DMS153 (cell line): ENCODE measurements at places on chromosomes 5 and 9.

DNA sequence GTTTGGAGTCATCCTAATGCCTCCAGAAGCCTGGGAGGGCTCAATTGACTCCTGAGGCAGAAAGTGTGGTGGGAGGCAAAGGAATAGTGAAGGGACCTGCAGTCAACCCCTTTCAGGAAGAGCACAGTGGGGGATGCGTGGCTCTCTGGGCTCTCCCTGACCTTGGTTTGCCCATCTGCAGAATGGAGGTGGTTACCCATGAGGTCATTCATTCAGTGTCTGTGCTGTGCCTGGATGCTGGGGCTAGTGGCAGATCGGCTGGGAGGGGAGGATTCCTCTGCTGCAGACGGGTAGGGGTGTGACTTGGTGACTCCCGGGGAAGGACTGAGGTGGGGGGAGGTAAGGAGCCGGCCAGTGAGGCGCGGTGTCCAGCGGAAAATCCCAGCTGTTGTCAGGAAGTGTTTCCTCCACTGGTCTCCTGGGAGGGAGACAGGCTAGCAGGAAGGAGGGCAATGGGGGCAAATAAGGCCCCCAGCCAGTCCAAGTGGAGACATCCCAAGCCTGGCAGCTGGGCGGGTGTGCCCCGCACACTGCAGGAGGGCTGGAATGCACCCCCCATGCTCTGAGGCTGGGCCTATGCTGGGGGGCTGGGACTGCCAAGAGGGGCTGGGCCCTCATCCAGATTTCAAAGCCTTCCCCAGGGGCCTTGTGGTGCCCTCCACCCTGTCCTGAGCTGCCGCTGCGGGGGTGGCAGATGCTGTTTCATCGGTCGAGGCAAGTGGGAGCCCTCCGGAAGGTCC is 10.9 kb downstream of the CXXC5 start:
- no peak for DNase-seq

- no peak for DNase-seq
Observed at GRCh38 chr5:11181940-11182339, 420.9 kb upstream of the DAP start.

GRCh38 chr5:18749763-18750162 is 1115.5 kb downstream of the TAF11L14 start:
- DNase-seq = no peak

- DNase-seq = no peak
Observed at GRCh38 chr5:147773587-147773986, 8.9 kb downstream of the JAKMIP2 start.

GRCh38 chr9:34526026-34526425 is 3.2 kb upstream of the ENHO start:
- DNase-seq = no peak

DNA sequence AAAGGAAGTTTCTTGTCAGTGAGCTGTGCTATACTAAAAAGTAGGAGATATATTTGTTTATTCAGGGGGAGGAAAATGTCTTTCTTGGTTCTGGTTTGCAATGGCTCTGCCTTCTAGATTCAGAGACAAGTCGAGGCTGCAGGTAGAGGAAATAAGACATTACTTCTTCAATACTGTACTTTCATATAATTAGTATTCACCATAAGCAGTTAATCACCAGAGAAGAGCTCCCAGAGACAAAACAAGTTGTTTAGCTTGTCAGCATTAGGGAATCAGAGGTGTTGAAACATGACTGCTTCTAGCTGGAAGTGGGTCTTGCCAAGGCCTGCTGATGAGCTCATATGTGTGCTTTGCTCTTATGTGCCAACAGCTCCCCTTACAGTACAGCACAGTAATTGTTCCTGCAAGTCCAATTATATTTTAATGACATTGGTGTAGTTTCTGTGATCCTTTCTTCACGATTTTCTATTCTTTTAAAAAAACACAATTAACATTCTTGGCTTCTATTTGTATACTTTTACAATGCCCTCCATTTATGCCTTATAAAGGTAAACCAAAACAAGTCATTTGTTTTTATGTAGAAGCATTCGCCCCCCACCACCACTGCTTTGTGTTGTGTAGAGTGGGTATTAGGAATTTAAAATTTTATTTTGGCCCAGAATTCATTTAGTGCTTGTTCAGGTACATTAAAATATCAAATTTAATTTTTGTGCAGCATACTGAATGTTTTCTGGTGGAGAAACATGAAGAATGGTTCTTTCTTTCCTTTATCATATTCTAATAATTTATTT is 112.2 kb downstream of the RPS23 start:
- peak; percentile 73 for DNase-seq

- no peak for DNase-seq
Observed at GRCh38 chr5:131379723-131380122, 115.9 kb downstream of the CDC42SE2 start.

DNA sequence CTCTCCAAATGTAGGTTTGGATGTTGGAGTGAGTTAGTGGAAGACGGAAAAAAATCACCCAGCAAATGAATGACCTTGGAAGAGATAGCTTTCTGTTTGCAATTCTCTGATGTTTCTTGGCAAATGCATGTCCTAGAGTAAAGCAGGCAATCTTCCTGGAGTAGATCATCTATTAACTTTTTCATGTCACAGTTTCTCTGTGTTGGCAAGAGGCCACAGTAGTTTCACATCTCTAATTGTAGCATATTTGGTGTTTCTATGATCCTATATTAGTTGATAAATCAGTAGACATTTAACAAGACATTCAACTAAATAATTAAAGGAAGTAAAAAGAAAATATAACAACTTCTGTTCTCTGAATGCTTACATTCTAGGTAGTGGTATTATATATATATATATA is 138.2 kb upstream of the MINAR2 start:
- no peak for DNase-seq

DNA sequence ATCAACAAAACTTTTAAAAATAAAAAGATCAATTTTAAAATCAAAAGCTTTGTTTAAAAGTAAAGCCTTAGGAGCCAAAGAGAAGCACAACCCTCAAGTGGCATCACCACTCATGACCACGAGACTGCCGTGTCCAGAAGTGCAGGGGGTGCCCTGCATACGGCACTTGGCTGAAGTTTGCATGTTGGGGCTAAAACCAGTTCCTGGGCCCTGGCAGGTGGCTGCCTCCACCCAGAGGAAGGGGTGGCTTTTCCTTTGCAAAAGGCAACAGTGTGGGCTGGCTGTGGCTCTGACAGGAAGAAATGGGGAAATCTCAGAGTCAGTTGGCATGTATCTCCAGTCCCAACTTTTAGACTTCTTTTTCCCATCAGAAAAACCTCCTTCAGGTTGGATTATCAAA is 15.3 kb downstream of the TRMO start:
- DNase-seq = no peak

- no peak for DNase-seq
Observed at GRCh38 chr5:176614805-176615478, 5.0 kb upstream of the GPRIN1 start.

GRCh38 chr9:96395964-96396363 is 12.5 kb upstream of the SLC35D2 start:
- DNase-seq = no peak

DNA sequence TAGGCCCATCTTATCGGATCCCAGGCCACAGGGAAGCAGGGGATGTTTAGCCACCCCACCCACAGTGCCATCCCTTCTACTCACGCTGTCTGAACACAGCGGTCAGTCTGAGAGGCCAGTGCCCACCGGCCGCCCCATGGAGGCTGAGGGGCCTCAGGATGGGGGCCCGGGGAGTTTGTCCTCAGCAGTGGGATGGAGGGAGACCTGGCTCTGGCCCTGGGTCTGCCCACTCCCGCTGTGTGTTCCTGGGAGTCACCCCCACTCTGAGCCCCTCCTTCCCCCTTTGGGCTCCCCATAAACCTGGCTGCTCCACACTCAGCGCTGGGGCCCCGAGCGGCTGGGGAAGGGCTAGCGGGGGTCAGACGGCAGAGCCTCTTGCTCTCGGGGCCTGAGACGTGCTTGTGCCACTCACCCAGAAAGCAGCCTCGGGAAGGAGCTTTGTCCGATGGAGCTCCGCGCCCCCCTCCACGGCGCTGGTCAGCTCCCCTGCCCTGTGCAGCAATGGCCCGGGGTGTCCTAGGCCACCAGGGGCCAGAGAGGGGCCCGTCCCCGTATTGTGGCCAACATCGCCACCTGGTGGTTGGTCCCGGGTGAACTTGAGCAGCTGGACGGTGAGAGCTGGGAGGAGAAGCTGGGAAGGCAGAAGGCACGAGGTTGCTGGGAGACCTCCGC is 10.9 kb upstream of the LAMC3 start:
- DNase-seq = peak; percentile 28

GRCh38 chr9:6877671-6878161 is 119.9 kb downstream of the KDM4C start:
- DNase-seq = no peak

GRCh38 chr9:114779352-114779845 is 26.4 kb downstream of the TNFSF15 start:
- DNase-seq = peak; percentile 87

- DNase-seq = no peak
Observed at GRCh38 chr5:438481-438981, 4.4 kb upstream of the EXOC3 start.

DNA sequence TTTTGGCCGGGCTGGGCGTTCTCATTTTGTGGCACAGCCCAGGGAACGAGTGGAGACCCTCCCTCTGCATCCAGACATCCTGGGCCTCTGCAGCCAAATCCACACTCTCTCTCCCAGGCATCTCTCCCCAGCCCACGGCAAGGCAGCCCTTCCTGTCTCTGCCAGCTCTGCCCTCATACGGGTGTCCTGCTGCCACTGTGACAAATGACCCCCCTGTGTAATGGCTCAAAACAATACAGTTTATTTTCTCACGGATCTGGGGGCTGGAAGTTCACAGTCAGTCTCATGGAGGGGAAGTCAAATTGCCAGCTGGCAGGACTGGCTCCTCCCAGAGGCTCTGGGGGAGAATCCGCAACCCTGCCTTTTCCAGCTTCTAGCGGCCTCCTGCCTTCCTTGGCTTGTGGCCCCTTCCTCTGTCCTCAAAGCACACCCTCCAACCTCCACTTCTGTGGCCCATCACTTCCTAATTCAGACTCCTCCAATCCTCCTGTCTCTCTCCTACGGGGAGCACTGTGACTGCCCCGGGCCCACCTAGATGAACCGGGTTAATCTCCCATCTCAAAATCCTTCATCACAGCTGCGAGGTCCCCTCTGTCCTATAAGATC is 70.2 kb upstream of the COL5A1 start:
- no peak for DNase-seq

GRCh38 chr5:97242341-97242740 is 59.3 kb upstream of the RIOK2 start:
- no peak for DNase-seq

GRCh38 chr5:131534974-131535373 is 100.1 kb downstream of the RAPGEF6 start:
- no peak for DNase-seq

GRCh38 chr5:136087961-136088871 is 44.4 kb upstream of the SMAD5 start:
- DNase-seq = no peak

GRCh38 chr5:128579639-128580038 is 41.6 kb upstream of the FBN2 start:
- no peak for DNase-seq

- DNase-seq = no peak
Observed at GRCh38 chr5:149627070-149627469, 45.8 kb downstream of the ARHGEF37 start.

GRCh38 chr5:43036409-43036808 is 3.7 kb downstream of the ANXA2R start:
- DNase-seq = no peak

GRCh38 chr9:4366591-4367330 is 66.9 kb upstream of the GLIS3 start:
- peak; percentile 56 for DNase-seq

DNA sequence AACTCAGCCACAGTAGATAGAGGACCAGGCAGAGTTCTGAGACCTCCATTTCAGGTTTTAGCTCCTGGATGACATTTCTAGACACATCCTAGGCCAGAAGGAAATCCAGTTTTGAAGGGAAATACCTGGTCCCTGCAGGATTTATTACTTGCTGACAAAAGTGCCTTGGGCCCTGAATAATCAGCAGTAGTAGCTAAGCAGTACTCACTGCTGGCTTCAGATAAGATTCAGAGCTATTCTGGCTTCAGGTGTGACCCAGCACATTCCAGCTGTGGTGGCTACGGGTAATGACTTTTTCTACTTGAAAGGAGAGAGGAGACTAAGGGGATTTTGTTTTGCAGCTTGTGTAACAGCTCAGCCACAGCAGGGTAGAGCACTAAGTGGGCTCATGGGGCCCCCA is 34.0 kb downstream of the NDUFAF2 start:
- no peak for DNase-seq

GRCh38 chr5:107058235-107058634 is 612.5 kb downstream of the EFNA5 start:
- no peak for DNase-seq

GRCh38 chr9:105296445-105296844 is 52.0 kb downstream of the SLC44A1 start:
- DNase-seq = no peak

DNA sequence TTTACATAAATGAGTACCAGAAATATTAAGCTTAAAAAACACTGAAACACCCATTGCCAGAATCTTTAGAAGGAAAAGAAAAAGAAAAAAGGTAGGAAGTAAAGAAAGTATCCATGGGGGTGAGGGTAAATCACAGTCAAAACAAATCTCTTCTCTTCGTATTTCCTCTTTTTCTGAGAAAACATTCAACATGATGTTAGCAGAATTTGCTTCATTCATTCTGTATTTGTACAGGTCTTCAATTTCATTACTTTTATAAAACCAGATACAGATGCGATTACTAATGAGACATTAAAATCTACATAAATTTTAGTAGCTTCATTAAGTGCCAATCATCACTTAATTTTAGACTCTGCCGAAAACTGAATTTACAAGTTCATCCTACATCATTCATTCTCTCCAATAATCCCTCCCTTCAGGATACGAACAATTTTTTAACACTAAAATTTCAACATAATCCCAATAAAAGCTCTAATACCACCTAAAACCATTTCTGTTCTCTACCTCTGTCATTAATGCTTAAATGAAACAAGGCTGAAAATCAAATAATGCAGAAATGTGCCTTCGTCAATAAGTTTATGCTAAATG is 7.0 kb downstream of the NR3C1 start:
- DNase-seq = no peak

DNA sequence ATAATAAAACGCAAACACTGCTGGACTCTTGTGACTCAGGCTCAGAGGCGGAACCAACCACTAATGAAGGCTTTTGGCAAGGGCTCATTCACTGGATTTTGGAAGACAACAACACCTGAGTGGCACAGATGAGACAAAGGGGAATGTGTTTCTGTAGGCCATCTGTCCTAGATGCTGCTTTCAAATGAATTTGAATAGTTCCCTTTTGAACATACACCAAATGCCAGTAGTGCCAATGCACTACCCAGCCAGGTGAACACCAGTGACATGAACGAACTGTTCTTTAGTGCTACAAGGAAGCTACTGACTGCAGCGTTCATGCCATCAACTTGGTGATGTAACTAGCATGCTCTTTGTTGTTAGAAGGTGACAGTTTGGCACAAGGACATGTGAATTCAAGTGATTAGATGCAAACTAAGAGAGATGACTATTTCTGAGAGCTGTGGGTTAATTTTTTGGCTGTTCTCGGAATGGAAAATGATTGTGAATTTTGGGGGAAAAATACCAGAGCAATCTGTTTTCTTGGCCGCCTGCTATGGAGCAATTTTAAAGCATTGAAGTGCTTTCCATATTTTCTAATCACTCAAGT is 173.7 kb downstream of the SLC24A2 start:
- no peak for DNase-seq
